ENCODE measurements at places on chromosomes 4 and X.

GRCh38 chr4:42352049-42352448 is 45.2 kb upstream of the SHISA3 start:
- no peak for DNase-seq

- no peak for DNase-seq
Observed at GRCh38 chrX:106672527-106672926, 54.0 kb upstream of the RNF128 start.

- DNase-seq, result peak; percentile 30
Observed at GRCh38 chr4:38757945-38758600, 24.7 kb downstream of the TLR10 start.

DNA sequence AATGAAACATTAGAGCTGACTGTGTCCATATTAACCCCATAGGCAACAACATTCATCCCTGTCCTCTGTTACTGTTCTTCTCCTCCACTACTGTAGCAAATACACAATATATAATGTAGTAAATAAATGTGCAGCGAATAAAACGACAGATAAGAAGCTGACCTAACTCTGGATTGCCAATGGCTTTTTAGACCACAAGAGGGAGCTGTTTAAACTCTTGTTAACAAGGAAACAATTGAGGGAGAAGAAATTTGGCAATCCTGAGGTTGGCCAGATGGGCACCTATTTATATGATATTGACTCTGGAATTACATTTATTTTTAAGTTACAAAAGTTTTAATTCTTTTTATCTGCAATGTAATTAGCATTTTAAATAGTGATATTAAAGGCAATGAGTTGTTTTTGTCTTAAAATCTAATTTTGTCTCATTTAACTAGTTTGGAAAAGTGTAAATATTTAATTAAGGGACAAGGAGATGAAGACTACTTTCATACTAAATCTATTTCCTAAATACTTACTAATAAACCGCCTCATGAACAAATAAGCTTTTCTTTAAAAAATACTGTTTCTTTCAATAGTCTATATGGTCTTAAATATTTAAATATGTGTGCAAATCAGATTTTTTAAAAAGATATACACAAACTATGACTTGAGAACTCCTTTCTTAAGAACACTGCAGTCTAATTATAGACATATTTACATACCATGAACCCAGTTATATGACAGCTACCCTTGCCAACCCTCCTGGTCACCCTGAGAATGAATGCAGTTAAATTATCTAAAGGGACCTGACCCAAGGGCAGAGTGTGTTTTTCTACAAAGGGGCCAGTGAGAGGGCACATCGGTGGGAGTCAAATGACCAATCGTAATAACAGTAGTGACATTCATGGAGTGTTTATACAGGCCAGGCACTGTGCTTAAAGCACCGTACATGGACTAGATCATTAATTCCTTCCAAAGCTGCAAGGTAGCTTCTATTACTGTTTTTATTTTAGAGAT is 52.9 kb upstream of the HPF1 start:
- DNase-seq, result peak; percentile 72

DNA sequence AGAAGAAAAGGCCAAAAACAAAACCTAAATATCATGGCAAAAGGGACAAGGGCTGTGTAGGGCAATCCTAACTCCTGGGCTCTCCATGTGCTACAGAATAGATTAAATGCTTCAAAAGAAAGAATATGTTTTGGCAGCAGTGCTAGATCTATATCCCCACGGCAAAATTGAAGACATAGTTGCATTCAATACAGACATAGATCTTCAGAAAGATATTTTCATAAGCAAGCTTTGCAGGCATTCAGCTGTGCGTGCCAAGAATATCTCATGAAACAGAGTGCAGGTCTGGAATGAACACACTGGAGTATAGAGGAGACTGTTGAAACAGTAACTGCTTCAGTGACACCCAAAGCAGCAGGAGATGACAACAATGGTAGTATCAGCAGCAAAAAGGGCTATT is 1476.9 kb downstream of the ARAP2 start:
- DNase-seq, result no peak

GRCh38 chrX:72128183-72128834 is 3.4 kb downstream of the RTL5 start:
- no peak for DNase-seq

- DNase-seq, result no peak
Observed at GRCh38 chr4:89152972-89153371, 41.6 kb downstream of the TIGD2 start.

- no peak for DNase-seq
Observed at GRCh38 chrX:17104433-17104832, 158.0 kb downstream of the REPS2 start.

DNA sequence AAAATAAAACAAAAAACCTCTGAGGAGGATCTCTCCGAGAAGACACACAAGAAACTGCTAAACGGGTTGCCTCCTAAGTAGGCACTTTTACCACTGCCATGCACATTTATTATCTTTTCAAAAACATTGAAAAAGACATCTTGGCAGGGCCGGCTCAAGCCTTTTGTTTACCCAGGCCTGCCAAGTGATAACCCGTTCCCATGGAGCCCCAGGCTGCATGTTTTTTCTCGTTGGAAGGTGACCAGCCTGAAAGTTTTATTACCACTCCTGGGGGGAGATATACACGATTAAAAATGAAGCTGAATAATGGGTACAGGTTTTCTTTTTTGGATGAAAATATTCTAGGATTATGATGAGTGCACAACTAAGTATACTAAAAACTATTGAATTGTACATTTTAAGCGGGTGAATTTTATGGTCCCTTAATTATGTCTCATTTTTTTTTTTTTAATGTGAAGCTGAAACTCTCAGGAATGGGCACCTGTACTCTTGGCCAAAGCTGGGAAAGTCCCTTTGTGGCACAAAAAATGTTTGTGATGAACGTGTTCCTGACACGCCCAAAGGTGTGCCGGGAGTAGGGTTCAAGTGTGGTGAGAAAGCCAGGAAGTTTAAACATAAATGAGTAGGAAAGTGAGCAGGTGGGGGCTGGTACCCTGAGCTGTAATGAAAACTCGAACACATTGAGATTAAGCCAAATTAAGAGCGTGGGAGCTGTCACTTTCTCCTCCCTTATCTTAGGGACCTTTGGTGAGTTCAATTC is 1.5 kb upstream of the MAP7D2 start:
- no peak for DNase-seq

DNA sequence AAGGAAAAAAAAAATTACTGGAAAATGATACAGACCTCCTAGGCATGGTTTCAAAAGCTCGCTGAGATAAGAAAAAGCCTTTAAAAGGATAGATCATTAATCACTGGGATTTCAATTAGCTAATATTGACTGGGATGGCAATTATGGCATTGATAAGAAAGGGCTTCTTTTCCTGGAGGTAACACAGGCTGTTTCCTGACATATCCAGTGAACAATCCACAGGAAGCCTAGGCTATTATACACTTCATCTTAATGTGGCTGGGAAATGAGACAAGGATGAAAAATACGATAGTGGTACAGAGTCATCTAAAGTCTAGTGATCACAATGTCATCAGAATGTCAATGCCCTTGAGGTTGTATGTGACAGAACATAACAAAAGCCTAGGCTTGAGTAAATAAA is 1579.3 kb downstream of the C4orf33 start:
- no peak for DNase-seq

DNA sequence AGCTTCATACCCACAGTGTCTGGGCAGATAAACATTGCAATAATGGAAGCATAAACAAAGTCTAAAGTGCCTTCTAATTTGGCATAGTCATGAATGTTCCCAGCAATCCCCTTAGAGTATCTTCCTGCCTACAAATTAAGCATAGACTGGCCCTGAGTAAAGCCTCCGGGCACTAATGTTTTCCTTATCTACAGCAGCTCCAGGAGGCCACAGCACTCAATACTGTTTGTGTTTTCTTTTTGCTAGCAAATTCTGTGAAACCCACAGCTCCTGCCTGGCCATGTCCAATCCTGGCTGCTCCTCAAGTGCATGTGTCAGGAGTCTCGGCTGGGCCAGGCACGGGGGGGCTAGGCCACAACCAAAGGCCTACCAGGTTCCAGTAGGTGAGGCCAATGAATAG is 102.7 kb upstream of the TBC1D9 start:
- DNase-seq, result no peak

DNA sequence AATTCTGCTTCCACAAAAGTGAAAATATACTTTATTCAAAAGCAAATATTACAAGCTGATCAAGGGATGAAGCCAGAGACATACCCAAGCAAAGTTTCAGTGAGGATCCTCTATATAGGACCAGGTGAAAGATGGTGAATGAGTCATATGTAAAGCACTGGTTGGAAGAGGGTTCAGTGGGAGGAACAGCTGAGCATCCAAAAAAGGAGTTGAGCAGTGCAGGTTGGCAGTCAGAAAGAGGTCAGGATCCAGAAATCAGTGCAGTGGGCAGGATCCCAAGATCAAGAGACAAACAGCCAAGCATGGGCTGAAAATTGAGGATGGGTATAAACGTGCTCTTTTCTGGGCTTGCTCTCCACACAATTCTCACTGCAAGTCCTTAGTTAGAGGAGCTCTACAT is 30.3 kb downstream of the OTC start:
- no peak for DNase-seq

GRCh38 chr4:153440475-153440874 is 25.7 kb upstream of the TMEM131L start:
- DNase-seq, result no peak

DNA sequence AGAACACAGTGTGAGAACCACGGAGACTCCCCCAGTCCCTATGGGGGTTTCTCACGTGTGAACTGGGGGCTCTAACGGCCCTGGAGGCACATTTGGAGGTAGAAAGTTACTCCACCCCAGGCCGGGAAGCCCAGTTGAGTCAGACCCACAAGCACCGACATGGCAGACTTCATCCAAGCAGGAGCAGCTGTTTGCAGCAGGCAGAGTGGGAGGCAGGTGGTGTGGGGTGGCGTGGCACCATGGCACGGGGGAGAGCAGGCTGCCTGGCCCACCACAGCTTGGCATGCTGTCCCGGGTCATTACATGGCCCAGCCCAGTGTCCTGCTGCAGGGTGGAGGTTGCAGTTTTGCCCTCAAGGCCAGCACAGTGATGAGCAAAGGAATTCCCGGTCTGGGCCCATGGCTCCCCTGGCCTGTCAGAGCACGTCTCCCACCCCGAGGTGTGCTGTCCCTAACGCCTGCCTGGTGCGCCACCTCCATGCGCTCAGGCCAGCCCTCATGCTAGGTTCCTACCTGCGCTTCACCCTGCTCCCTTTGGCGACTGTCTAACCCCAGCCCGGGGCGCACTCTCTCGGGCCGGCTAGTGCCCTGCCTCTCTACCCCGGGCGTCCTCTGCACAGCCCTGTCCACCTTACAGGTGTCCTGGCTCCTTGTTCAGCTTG is 90.6 kb upstream of the AFAP1 start:
- DNase-seq, result no peak

Measured in activated CD4-positive, alpha-beta T cell treated with anti-CD3 and anti-CD28 coated beads, Interleukin-2, Interleukin-6, amounts not matched to agents 100 ng/mL and 50 ng/mL, durations not matched to agents 16 hours and 8 hours (primary cell).